CD4-positive, CD25-positive, alpha-beta regulatory T cell (primary cell): ENCODE measurements at places on chromosomes 12 and 14. TPM values are rescaled to one million over a fixed set of nuclear protein-coding genes. Genes with fewer than 3 reads are reported as not detected.

DNA sequence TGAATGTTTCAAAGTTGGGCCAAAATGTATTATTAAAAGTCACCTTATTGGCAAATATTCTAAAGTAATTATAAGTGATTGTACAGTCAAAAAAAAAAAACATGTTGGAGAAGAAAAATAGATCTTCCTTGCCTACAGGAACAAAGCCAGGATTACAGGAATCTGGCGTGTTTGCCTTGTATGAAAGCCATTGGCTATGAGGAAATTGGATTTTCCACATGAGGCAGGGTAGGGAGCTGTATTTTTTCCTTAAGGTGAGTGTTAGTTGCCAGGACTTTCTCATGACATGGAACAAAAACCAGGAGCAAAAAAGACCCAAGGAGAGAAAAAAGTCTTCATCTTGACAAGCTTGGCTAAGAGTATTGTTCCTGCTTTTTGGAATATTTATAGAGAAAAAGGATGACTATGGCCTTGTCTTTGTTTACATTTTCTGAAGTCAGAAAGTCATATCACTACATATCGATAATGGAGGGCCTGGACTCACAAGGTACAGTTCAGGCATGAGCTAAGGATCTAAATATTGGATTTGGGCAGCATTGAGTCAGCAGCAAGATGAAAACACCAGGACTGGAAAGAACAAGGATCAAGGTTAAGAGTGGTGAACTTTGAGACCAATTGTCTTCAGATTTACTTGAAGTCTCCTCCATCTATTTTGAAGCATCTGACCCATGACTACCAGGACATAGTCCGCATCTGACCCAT lies 68.4 kb upstream of the FLRT2 start:
- no peak overlapping the region for H3K4me3 ChIP-seq
- no peaks in the 10 kb centered on the region for H3K27me3 ChIP-seq
- H3K27ac ChIP-seq: no peak overlapping the region
- no peak for DNase-seq
- H3K4me1 ChIP-seq: no peaks in the 10 kb centered on the region

GRCh38 chr12:2097617-2098016 lies 44.8 kb downstream of the CACNA1C start:
- no peaks in the 10 kb centered on the region for H3K36me3 ChIP-seq
- no peak for DNase-seq
- H3K4me3 ChIP-seq: no peak overlapping the region

GRCh38 chr14:101719045-101719645 lies 42.4 kb upstream of the PPP2R5C start:
- no peaks in the 10 kb centered on the region for H3K36me3 ChIP-seq
- no peak overlapping the region for H3K27ac ChIP-seq
- no peak overlapping the region for H3K4me3 ChIP-seq
- no peak for DNase-seq
- H3K27me3 ChIP-seq: no peaks in the 10 kb centered on the region

DNA sequence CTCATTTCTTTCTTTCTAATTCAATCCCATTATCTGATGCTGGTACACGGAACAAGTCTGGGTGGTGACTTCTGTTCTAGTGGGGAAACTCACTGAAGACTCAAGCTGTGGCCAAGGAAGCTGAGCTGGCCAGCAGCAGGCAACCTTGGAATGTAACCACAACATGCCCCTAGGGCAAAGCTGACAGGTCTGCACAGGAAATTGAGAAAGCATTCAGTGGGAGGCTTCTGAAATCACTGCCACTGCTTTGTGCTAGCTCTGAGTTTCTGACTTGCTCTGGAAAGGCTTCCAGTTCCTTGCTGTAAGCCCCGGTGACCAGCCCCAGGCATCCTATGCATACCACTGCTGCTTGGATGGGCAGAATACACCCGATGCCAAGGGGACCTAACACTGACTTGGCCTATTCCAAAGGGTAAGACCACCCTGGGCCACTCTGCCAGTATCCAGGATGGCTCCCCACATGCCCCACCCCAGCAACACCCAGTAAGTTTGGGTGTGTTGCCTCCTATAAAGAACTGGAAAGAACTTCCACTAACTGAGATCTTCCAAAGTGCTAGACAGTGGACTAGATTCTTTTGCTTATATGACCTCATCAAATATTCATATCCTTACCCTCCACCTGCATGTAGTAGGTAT lies 84.5 kb upstream of the CDKN3 start:
- H3K36me3 ChIP-seq: no peaks in the 10 kb centered on the region
- no peak for DNase-seq
- H3K4me3 ChIP-seq: no peak overlapping the region
- no peaks in the 10 kb centered on the region for H3K4me1 ChIP-seq
- no peak overlapping the region for H3K27ac ChIP-seq

DAAM1 gene
- 36.5 TPM for total RNA-seq

LALBA gene
- not detected for total RNA-seq

LRCOL1 gene
- total RNA-seq: not detected
